Kidney glomerular epithelial cell (primary cell): ENCODE measurements at places on chromosomes 4 and X.

DNA sequence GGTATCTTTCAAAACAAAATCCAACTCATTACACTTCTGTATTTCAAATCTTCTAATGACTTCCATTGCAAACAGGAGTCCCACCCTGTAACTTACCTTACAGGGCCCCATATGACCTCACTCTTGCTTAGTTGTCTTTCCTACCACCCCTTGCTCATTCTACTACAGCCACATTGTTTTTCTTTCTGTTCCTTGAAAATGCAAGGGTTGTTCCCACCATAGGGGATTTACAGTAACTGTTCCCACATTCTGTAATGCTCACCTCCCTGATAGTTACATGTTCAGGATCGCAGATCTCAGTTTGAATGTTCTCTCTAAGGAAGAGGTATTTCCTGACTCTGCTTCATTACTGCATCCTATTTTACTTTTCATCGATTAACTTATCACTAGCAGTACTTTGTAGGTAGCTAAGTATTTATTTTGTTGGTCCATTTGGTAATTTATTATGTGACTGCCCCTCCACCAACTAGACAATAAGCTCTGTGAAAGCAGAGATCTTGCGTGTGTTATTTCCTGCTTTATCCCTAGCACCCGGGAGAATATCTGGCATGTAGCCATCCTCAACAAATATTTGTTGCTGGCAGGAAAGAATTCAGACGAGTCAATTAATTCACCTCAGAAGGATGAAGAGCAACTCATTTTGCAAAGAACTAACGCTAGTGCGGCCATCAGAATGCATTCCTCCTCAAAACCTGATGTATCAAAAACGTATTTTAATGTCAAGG lies 21.4 kb downstream of the MAOB start:
- peak; percentile 82 for DNase-seq

GRCh38 chrX:134948333-134949241 lies 42.2 kb upstream of the SMIM10 start:
- peak; percentile 46 for DNase-seq

DNA sequence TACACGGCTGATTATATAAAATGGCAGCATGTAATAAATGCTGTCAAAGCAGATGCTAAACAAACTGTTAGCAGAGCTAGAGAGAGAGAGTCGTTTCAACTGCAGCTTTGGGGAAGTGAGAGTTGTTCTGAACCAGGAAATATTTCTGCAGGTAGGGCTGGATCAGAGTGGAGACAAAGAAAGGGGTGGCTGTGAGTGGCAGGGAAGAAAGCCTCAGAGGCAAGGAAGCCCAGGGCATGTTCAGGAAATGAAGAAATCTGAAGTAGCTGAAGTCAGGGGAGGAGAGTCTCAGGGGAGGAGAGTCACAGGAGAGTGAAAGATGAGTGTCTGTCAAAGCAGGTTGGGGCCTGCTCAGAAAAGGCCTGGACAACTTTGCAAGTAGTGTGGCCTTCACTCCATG lies 48.4 kb upstream of the RPS6KA3 start:
- no peak for DNase-seq

DNA sequence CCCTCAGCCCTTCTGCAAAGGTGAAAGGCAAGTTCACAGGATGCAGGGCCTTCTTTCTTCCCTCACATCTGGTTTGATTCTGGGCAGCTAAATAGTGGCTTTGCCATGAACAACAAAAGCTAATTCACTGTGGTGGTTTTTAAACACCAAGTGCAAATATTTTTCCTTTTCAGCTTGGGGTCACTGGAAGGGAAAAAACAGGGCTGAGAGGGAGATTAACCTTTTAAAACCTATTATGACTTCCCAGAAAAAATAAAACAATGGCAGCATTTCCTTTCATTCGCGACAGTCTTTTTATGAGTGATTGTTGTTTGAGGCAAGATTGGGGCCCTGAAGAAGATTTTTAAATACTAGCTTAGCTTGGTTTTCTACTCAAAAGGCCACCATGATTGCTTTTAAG lies 103.7 kb upstream of the SCML1 start:
- no peak for DNase-seq

DNA sequence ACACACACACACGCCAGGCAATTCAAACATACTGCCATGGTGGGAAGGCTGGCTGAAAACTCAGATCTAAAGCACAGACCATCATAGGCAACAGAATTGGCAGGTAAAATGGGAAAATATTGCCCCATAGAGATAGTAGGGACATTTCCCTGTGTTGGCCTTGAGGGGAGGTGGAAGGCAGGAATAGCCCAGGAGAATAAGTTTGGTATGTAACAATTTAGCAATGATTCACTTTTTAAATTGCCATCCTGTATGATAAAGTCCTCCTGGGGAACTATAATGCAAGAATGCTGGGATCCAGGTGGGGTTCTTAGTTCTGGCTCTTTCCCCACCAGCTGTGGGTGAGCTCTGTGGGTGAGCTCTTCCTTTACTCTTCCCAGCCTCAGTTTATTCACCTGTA lies 51.0 kb downstream of the ATXN3L start:
- no peak for DNase-seq

DNA sequence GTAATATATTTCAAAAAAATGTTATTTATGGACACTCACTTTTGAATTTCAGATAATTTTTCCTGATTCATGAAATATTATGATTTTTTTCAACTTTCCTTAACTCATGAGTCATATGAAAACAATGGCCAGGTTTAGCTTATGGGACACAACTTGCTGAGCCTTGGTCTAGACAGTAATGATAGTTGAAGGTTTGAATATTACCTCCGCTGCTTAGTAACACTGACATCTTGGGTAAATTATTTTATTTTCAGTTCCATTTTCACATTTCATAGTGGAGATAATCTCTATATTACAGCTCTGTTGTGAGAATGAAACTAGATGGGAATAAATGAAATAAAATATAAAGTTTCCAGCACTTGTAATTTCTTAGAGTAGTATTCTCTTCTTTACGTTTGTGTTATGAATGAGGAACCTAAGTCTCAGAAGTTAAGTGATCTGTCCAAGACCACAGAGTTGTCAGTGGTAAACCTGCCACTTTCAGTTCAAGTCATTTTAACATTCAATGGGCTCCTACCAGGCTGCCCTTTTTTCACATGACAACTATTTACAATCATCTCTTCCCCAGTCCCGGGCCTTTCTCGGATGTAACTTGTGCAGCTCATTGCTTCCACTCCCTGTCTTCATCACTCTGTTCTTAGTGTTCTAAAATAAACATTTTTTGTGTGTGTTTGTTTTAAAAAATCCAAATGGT lies 46.8 kb upstream of the GC start:
- no peak for DNase-seq

GRCh38 chrX:37638047-37638446 lies 47.5 kb upstream of the XK start:
- no peak for DNase-seq

GRCh38 chrX:47222751-47223350 lies 4.4 kb downstream of the CDK16 start:
- no peak for DNase-seq

- no peak for DNase-seq
These were observed 10.9 kb downstream of the PPP2R2C start for GRCh38 chr4:6461301-6462165.

DNA sequence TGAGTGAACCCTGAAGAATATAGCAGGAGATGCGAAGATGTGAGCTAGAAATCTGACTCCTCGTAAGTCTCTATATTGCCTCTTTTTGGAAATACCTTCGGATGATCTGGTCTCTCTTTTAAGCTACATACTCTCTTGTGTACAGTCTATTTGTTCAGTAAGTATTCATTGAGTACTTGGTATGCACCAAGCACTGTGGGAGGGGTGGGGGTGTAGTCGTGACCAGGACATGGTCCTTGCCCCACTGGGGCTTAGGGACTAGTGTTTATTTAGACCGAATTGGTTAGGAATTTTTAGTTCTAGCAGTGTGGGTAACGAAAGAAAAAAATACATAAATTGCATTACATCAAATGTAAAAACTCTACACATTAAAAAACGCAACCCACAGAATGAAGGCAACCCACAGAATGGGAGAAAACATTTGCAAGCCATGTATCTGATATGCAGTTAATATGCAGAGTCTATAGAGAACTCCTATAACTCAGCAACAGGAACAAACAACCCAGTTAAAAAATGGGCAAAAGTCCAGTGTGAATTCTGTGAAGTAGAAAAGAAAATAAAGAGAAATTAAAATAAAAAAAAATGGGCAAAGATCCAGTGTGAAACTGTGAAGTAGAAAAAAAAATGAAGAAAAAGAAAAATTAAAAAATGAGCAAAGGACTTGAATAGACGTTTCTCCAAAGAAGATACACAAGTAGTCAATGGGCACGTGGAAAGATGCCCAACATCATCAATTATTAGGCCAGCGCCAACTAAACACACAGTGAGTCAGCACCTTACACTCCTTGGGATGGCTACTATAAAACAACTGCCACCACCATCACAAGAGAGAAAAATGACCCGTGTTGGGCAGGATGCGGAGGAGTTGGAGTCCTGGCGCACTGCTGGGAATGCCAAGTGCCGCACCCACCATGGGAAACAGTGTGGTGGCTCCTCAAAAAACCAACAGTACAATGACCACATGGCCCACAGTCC lies 43.8 kb downstream of the RGS12 start:
- no peak for DNase-seq

DNA sequence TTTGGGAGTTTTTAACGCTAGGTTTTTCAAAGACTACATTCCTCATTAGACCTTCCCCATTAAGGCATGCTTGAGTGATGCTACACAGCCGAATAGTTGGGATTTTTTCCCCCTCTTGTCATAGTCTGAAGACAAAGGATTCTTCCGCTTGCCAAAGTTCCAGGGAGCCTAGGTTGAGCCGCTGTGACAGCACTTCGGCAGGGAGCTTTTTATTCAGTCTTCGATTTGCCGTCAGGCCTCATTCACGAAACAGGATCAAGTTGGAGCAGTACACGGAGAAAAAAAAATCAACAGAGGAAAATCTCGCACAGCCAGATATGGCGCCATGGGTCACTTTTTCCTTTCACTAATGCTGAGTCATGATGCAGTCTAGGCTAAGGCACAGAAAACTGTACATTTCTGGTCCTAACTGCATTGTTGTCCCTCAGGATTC lies 24.3 kb downstream of the SHROOM3 start:
- peak; percentile 88 for DNase-seq

DNA sequence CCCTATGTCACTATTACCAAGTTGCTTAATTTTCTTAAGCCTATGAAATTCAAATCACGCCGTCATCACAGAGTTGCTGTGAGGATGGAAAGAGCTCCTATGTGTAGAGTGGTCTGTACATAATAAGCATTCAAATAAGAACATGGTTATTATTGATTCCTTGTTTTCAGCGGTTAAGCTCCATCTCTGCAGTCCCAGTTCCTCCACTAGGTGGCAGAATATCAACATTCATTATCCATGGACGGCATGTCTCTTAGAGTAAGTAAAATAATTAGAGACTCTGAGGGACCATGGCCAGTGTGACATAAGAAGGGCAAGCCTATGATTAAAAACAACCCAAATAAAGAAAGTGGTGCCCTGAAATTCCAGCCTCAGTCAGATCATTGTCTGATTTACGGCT lies 132.5 kb upstream of the NHS start:
- DNase-seq, result peak; percentile 25

DNA sequence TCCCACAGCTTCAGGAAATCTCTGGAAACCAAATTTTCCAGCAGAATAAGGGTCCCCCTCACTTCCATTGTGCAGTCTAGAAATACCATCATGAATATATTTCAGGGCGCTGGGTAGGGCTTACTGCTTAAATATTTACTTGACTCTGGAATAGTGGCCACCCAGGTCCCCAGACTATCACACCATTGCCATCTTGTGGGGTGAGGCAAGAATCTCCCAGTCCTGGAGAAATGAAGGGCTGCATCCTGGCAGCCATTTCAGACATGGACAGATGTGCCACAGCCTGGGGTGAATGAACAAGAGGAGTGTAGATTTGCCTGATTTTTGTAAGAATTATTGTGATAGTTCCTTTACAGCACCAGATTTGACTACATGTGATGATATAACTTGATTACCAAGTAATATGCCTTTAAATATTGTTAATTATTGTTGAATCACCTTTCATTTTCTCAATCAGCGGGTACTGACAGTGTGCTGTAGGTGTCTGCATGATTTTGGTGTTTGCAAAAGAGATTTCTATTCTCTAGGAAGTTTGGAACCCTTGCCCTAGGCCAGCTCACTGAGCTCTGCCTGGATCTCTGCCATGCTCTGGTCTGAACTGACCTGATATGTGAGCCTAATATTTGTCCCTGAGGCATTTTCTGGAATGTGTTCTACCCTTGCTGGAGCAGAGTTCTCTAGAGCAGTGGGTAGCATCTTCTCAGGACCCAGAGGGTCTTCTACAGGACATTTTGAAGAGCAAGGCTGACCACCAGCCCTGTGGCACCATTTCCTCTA lies 183.4 kb downstream of the KIT start:
- DNase-seq, result no peak

DNA sequence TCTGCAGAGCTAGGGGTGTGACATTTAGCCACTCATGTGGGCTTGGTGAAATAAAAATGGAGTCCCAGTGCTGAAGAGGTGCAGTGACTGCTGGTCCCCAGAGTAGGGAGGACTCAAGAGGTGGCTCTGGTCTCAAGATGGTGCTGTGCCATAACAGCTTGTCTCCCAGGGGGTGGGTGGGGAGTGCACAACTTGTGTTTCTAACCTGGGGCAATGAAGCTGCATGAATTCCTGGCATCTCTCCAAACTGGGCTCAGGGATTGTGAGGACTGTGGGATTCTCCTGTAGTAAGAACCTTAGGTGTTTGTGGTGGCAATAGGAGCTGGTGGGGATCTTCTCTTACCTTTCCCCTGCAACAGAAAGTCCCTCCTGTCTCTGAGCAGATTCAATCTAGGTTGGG lies 278.9 kb upstream of the SFRP2 start:
- DNase-seq, result no peak

DNA sequence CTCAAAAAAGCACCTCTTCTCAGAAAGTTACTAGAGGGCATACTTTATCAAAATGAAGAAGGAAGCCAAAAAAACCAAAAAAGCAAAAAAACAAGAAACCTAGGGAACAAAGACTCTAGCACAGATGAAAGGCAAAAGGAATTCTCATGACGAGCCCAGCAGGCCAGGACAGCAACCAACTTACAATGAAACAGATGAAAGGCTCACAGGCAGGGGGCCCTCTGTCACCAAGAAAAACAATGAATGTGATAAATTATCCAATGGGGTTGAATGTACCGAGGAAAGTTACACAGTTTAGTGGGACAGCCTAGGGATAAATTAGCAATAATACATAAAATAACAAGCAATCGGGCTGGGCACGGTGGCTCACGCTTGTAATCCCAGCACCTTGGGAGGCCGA lies 79.0 kb downstream of the GPR82 start:
- no peak for DNase-seq

- DNase-seq, result no peak
These were observed 78.9 kb upstream of the SLC4A4 start for GRCh38 chr4:71259911-71260331.

DNA sequence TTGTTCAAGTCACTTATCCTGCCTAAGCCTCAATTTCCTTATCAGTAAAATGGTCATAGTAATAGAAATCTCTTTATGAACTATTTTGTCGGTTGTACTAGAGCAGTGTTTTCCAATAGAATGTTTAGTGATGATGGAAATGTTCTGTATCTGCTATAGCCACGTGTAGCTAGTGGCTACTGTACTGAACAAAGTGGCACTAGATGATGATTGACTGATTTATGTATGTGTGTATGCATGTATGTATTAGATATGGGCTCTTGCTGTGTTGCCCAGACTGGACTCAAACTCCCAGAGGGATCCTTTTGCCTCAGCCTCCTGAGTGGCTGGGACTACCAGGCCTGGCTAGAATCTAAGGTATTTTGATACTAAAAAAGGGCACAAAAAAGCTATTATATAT lies 24.7 kb upstream of the SLC9B1 start:
- no peak for DNase-seq
